ENCODE measurements at places on chromosomes 12 and 14.

DNA sequence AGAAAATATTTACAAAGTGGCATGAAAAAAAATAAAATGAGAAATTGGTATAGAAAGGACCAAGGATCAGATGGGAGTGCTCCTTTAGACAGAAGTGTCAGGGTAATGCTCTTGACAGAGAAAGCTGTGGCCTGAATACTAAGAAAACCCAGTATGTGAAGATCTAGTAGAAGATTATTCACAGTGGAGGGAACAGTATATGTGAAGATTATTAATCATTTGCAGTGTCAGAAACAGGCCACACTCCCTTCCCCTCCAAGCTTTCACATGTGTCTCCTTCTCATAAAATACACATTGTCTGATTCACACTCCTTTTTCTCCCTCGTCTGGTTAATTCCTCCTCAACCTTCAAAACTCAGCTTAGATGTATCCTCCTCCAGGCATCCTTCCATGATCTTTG, 41.3 kb downstream of the CAPS2 start:
- DNase-seq = no peak

GRCh38 chr12:119182701-119183493, 4.2 kb downstream of the HSPB8 start:
- no peak for DNase-seq

GRCh38 chr14:44898551-44898950, 63.2 kb downstream of the KLHL28 start:
- DNase-seq = no peak

- DNase-seq = no peak
Measured at GRCh38 chr14:57153286-57153685, 115.4 kb downstream of the EXOC5 start.

- no peak for DNase-seq
Measured at GRCh38 chr12:80846952-80847351, 90.8 kb downstream of the LIN7A start.

DNA sequence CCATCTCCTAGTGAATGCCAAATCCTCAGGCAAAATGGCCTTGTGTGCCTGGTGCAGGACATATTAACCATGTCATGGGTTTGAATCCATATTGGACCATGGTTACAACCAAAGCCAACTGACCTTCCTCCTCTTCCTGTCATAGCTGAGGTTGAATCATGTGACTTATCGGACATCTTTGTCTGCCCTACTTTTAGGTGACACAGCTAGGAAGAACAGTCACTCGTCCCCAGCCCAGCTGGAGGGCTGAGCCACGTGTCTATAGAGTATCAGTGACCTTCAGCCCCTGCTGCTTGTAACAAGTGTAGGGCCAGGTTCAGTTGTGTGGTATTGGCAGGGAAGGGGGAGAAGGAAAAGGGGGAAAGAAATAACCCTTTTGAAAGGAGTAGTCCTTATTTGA, 225.2 kb downstream of the KTN1 start:
- no peak for DNase-seq

DNA sequence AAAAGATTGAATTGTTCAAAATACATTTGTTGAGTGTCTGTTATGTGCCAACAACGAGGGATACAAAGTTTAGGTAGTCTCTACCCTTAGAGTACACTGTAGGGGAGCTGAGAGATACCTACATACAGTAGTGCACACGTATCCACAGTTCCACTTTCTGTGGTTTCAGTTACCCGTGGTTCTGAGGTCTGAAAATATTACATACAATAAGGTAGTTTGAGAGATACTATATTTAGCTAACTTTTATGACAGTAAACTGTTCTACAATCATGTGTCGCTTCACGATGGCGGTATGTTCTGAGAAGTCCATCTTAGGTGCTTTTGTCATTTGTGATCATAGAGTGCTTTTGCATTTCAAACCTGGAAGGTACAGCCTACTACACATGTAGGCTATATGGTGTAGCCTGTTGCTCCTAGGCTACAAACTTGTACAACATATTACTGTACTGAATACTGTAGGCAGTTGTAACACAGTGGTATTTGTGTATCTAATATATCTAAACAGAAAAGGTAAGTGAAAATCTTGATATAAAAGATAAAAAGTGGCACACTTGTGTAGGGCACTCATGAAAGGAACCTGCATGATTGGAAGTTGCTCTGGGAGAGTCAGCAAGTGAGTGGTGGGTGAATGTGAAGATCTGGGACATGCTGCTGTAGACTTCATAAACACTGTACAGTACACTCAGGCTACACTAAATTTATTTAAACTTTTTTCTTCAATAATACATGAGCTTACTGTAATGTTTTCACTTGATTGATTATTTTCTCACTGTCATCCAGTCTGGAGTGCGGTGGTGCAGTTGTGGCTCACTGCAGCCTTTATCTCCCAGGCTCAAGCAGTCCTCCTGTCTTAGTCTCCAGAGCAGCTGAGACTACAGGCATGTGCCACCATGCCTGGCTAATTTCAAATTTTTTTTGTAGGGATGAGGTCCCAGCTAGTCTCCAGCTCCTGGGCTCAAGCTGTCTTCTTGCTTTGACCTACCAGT, 4.0 kb downstream of the CPSF6 start:
- no peak for DNase-seq

DNA sequence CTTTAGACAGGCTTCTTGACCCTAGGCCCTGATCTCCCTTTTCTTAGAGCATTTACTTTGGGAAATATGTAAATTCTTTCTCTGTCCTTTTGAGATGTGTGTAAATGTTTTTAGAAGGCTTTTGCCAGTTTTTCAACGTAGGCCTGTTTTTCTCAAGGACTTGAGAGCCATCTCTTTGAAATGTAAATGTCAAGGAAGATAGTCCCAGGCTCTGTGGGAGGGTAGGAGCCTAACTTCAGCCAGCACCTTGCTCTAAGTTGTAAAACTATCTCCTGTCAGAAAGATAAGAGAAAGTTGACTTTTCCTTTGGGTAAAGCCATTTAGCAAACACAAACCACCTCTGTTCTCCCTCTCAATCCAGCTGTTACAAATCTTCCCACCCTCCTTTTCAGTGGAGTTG, 219.8 kb downstream of the RPS29 start:
- DNase-seq = no peak

DNA sequence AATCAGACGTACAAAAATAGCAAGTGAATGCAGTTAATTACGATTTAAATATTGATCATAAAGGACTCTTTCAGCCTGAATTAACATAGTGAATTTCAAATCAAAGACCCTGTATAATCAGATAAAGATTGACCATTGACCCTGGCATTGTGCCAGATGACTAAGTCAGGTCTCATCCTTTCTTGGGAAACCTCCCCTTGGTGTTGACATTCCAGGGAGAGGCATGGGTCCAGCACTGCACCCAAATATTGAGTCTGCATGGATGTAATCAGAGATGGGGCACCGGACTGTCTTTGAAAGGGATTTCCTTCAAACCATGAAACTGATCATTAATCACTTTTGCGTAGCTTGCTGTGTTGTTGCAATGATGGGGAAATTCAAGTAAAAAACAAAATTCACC, 1138.2 kb downstream of the BCL11B start:
- no peak for DNase-seq

- no peak for DNase-seq
Measured at GRCh38 chr12:15520083-15520482, 197.8 kb downstream of the PTPRO start.

- no peak for DNase-seq
Measured at GRCh38 chr14:52527052-52527451, 25.3 kb downstream of the TXNDC16 start.

- DNase-seq = no peak
Measured at GRCh38 chr12:62319058-62319457, 58.9 kb downstream of the USP15 start.

DNA sequence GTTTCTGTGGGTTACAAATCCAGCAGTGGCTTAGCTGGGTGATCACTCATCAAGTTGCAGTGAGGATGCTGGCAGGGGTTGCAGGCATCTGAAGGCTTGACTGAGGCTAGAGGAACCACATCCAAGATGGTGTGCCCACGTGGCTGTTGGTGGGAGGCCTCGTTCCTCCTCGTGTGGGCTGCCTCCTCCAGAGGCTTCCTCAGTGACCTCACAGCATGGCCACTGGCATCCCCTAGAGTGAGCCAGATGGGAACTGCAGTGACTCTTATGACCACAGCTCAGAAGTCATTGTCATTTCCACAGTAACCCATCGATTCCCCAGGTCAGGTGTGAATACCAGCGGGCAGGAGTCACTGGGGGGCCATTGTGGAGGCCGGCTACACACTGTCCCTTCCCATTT, 17.8 kb downstream of the AACS start:
- no peak for DNase-seq

GRCh38 chr14:68783408-68784225, 9.2 kb downstream of the ZFP36L1 start:
- peak; percentile 39 for DNase-seq

- DNase-seq = no peak
Measured at GRCh38 chr14:96069421-96069820, 30.3 kb downstream of the C14orf132 start.

GRCh38 chr14:51821822-51822221, 38.6 kb upstream of the GNG2 start:
- DNase-seq = no peak
